ENCODE measurements at places on chromosomes 6 and 20.

DNA sequence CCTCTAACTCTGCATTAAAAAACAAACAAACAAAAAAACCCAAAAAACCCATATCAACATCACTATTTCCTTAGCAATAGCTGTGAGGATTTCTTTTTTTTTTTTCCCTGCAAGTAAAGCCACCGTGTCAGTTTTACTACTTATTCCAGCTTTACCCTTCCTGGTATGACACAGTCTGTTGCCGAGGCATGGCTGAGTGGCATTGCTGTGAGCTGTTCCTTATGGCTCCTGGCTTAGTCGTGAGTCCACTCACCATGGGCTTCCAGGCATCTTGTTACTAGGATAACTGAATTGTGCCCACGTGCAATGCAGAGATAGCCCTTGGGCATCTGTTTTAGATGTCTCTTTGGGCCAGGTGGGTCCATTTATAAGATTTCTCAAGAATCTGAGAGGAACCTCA is 84.8 kb downstream of the LRRC1 start:
- no peak for DNase-seq

GRCh38 chr6:31837369-31838113 is 10.0 kb downstream of the HSPA1B start:
- DNase-seq = no peak

DNA sequence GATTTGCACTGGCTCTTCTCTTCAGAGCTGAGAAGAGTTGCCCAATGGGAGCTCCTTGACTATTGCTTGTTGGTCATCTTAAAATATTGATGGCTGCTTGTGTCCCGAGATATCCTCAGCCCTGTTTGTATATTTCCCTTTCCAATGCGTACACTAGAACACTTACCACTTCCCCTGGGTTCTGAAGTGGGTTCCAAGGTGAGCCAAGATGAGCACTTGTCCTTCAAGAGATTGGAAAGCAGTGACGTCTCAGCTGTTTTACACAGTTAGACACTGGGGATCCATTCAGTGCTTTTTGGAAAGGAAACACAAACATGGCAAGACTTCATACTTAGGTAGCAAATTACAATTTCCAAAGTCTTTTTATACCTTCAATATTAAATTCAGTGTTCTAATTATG is 716.4 kb upstream of the CITED2 start:
- DNase-seq = no peak

GRCh38 chr6:155234687-155235086 is 29.1 kb upstream of the CLDN20 start:
- DNase-seq = no peak

DNA sequence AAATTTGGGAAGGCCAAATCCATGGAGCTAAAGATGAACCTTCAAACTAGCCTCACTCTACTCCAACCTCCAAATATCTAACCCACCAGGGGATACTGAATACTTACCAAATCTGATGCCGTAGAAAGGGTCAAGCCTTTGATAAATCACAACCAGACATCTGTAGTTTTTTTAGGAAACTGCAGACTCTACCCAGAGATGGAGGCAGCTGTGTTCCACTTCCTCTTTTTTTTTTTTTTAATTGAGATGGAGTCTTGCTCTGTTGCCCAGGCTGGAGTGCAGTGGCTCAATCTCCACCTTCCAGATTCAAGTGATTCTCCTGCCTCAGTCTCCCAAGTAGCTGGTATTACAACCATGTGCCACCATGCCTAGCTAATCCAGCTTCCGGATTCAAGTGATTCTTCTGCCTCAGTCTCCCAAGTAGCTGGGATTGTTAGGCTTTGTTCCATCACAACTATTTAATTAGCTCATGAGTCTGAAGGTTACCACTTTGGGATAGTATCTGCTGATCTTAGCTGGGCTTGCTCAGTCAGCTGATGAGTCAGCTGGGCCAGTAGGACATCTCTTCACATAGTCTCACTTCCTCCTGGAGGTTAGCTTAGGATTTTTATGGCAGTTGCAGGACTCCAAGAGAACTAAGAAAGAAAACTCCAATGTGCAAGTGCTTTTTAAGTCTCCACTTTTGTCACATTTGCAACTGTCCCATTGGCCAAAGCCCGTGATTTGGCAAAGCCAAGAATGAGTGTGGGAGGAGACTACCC is 13.3 kb downstream of the FRK start:
- DNase-seq = no peak

DNA sequence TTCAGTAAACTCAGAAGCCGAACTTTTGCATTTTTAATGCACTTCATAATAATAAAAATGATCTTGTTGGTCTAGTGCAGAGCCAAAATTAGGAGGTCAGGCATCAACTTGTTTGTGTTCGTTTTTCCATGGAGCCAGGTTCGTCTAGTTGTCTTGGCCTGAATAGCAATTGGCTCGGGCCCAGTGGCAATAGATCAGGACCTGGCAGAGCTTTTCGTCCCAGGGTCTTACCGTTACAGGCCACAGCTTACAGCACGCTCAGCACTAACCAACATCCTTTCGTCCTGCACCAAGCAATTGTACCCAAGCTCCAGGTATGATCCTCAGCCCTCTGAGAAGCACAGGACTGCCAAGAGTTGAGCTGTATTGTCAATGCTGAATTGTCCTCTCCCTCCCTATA is 240.5 kb upstream of the PLN start:
- no peak for DNase-seq

GRCh38 chr6:116349216-116349615 is 21.5 kb upstream of the DSE start:
- no peak for DNase-seq

DNA sequence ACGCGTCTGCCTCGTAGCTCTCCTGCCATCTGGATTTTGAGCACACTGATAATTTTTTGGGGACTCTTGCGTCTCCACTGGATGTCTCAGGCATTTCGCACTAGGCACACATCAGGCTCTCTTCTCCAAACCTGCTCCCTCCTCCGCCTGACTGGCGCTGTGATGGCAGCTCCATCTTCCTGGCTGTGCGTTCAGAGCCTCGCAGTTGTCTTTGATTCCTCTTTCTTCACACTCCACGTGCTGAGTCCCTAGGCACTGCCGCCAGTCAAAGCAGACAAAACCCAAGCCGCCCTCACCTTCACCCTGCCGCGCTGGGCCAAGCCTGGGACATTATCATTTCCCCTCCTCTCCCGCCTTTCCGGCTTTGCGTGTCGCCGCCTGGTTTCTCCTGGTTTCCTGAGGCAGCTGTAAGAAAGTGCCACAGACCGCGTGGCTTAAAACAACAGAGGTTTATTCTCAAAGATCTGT is 778 bp downstream of the PSMG4 start:
- no peak for DNase-seq

GRCh38 chr6:13971303-13971702 is 46.6 kb downstream of the RNF182 start:
- no peak for DNase-seq

GRCh38 chr6:14079433-14079832 is 38.1 kb upstream of the CD83 start:
- DNase-seq = no peak

DNA sequence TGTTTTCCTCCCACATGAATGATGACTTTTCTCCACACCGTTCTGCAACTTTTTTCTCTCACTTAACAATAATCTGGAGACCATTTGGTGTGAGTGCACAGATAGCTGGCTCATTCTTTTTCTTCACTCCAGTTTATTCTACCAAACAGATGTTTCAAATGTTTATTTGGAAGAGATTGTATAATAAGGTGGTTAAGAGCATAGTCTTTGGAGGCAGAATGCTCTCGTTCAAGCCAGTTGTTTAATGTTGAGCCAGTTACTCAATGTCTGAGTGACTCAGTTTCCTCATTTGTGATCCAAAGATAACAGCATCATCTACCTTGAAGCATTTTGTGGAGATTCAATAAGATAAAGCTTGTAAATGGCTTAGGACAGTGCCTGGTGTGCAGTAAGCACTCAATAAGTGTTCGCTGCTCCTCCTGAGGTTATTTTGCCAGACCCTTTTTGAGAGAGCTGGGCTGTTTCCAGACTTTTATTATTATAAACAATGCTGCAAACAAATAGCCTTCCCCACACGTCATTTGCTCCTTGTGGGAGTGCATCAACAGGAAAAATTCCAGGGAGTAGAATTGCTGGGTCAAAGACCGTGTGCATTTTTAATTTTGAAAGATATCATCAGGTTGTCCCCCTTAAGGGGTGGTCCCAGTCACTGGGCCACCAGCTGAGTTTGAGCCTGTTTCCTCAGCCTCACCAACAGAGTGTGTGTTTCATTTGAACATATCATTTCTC is 70.6 kb downstream of the VEGFA start:
- DNase-seq = no peak

GRCh38 chr6:6857528-6857927 is 250.2 kb upstream of the RREB1 start:
- DNase-seq = no peak

- no peak for DNase-seq
These were observed 100.1 kb upstream of the RGS17 start for GRCh38 chr6:153231048-153231646.

All from fibroblast of skin of left biceps (primary cell).